AG09319 (cell line): ENCODE measurements at places on chromosomes 4 and X.

DNA sequence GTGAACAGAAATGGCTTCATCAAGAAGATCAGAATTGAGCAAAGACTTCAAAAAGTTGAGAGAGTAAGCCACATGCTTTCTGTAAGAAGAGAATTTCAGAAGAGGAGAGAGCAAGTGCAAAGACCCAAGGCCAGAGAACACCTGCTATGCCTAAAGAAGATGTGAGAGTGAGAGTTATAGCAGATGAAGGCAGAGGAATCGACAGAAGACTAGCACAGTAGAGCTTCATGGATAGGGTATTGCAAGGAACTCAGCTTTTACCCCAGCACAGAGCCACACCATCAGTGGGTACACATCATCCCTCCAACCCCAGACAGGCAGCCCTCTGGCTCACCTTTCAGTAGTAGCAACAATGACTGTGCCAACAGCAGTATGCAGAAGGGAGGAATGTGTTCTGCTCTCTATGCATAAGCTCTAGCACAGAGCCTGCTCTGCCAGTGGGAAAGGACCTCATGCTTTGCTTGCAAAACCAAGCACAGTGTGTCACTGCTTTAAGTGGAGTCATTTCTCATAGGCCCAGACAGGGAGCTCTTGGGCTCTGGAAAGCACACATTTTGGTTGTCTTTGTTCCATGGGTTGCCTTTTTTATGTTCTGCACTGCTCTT, 318.6 kb downstream of the NAF1 start:
- no peak for DNase-seq

GRCh38 chr4:2781911-2782310, 11.0 kb upstream of the SH3BP2 start:
- DNase-seq, result no peak

DNA sequence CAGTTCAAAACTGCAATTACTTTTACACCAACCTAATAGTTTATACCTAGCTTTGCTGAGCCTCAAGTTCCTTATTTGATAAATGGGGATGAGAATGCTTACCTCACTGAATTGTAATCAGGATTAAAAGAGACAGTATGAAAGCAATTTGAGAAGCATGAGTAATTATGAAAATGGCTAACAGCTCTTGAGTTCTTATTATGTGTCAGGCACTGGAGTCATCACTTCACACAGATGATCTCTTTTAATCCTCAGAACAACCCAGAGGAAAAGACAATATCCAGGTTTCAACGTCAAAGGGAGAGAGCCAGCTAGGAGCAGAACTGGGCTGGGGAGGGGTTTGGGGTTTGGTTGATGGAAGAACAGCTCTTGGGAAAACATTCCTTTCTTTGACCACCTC, 221.0 kb upstream of the NWD2 start:
- DNase-seq, result no peak

GRCh38 chr4:10703766-10704429, 19.3 kb upstream of the CLNK start:
- no peak for DNase-seq

GRCh38 chr4:166092797-166093290, 219.8 kb downstream of the TLL1 start:
- DNase-seq, result no peak
